ENCODE measurements at places on chromosomes 13 and 19.

DNA sequence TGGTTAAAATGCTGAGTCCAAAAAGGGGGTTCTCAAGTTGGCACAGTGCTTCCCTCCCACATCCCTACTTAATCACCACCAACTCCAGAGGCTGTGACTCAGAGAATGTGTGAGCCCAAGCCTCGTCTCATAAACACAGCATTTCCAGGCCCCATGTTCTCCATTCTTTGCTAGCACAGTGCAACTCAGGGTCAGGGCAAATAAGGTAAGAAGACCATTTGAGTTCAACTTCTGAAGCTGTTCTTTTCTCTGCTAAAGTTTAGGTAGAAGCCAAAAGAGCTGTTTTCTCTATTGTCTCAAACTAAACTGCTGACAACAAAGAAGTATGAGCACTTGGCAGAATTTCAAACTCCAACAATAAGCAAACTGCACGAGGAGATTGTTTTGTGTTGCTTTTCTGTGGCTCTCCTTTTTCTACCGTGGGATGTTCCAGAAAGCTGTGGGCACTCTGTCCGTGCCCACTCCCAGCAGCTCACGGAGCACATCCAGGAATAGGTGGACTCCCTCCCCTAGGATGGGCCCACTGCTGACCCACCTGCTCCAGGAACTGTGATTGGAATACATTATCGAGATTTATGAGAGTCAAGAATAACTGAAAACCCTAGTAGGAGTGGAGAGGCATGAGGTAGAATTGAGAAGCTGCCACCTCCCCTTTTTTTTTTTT is 494.3 kb downstream of the COG6 start:
- no peak for DNase-seq

DNA sequence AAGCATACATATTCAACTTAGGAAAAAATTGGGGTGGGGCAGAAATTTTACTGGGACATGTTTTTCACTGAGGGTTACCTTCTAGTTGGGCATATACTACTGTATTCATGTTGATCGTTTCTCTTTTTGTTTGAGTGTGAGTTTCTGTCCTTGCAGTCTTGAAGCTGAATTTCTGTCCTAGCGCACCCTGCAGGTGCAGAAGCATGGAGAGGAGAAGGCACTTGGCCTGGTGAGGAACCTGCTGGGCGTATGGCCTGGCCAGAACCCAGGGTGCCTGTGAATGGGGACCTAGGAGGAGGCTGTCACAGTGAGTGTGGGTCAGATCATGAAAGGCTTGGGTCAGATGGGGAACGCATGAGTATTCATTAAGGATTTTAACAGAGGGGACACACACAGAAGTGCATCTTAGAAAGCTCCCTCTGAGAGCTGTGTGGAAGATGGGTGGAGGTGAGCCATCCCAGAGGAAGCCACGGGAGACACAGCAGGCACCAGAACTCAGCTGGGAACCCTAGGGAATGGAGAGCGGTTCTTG is 36.8 kb downstream of the SERP2 start:
- no peak for DNase-seq

GRCh38 chr19:6172074-6172863 is 36.8 kb downstream of the ACSBG2 start:
- no peak for DNase-seq

DNA sequence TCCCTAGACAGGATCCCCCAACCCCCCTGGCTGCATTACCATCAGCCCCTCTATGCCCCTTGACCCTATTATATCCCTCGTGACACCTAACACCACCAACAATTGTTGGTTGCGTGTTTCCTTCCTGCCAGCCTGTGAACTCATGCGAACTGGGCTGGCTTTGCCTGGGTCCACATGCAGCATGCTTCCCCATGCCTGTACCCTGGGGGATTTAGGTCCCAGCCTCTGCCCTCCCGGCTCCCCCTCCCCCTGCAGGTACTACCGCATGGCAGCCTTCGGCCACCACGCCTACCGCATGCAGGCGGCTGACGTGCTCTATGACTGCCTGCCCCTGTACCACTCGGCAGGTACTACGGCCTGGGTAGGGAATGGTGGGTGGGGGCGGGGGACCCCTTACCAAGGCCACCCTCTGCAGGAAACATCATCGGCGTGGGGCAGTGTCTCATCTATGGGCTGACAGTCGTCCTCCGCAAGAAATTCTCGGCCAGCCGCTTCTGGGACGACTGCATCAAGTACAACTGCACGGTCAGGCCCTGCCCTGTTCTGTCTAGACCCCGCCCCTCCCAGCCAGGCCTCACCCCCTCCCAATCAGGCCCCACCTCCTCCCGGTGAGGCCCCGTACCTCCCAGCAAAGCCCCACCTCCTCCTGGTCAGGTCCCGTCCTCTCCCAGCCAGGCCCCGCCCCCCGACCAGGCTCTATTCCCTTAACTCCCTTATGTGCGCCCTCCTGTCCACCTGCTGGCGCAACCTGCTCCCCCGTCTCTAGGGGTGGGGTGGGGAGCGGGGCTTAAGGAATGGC is 18.5 kb downstream of the SLC27A1 start:
- DNase-seq: no peak

GRCh38 chr13:113876346-113877148 is 12.7 kb upstream of the GAS6 start:
- DNase-seq: no peak

GRCh38 chr19:35868823-35869326 is 501 bp downstream of the APLP1 start:
- no peak for DNase-seq

DNA sequence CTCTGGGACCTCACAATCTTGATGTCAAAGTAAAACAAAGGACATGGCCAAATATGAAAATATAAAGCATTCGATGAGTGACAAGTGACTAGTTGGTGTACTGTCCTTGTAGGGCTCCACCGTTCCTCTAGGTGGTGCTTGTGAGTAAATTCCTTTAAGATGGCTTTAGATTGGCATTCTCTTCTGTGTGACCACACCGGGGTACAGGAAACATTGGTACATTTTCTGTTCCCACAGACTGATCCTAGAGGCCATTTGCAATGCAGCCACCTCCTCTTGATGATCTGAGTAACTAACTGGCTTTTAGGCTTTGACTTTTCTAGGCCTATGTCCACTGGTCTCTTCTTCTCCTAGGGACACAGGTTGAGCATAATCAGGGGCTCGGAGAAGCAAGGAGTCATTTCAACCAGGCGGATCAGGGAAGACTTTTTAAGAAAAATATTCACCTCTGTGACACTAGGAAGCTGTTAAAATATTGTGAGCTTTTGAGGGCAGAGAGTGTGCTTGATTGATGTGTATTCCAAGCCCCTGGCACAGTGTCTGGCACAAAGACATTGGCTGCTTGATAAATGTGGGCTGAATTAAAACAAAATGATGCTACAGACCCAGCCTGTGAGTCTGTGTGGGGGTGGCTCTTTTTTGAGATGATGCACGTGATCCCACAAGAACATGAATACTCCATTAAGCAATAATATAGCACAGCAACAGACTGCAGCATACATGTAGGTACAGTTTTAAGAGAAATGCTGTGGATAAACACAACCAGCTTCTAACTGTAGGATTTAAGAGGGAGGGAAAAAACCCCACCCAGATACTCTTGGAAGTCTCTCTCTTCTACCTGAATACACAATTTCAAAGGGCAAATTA is 21.0 kb downstream of the EPSTI1 start:
- peak; percentile 8 for DNase-seq

GRCh38 chr19:30450100-30450499 is 77.9 kb downstream of the ZNF536 start:
- DNase-seq: no peak

DNA sequence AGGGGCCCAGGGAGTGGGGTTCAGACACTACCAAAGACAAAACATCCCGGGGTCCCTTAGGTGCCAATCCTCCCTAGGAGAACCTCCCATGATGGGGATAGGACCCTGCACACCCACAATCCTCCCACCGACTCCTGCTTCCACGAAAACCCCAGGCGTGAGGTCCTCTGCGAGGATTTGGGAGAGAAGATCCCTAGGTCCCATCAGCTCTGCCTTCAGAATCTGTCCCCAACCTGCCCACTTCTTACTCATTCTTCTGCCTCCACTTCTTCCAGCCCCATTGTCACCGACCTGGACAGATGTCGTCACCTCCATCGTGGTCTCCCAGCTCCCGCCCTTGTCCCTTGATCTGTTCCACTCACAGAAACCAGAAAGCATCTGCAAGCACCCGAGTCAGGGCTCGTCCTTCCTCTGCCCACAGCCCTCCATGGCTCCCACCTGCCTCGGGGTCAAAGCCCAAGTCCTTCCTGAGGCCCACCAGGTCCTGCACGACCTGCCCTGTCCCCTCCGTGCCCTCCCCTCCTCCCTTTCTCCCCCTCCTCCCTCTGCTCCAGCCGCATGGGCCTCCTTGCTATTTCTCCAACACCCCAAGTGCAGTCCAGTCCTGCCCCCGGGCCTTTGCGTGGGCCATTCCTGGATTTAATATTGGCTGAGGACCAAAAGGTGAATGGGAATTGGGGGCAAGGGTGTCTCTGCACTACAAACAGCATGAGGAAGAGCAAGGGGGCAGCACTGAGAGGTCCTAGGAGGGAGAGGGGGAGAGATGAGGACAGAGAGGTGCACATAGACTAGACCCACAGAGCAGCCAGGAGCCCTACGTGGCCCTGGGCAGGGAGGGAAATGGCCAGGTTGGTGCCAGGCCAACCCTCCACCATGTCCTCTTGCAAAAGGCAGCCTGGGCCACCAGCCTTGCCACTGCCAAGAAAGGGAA is 51.3 kb downstream of the PTPRS start:
- DNase-seq: no peak

- DNase-seq: no peak
These were observed 544.6 kb downstream of the GPC6 start for GRCh38 chr13:93771227-93771626.

DNA sequence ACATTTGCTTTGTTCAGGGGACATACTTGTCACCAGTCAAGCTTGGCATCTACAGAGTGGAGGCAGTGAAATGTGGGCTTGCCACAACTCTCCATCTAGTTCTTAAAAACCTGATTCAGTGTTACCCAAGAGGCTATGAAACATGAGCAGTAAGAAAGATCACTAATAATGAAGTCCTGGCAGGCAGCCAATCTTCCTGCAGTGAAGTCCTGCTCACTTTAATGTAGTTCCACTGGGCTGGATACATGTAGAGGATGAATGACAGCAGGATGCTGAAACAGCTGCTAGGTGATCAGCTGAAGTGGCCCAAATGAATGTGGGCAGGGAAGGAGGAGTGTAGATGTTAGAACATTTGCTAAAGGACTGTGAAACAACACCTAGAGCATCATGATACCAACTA is 1213.1 kb downstream of the OLFM4 start:
- DNase-seq: peak; percentile 69

DNA sequence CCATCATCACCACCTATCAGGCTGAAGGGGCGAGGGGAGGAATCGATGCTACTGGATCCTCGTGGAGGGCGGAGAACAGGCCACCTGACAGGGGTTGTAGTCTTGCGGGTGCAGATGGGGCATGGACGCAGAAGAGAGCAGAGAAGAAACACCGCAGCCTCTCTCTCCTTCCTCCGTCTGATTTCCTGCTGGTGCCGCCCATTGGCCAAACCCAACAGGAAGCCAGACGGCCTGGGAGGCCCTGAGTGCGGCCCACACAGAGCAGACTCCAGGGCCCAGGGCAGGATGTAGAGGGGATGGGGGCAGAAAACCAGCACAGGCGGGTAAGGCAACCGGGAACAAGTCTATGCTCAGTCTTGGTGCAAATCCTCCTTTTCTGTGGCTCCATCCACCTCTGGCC is 15.4 kb downstream of the CEBPA start:
- no peak for DNase-seq

GRCh38 chr13:98459721-98460370 is 117.1 kb downstream of the STK24 start:
- DNase-seq: no peak

DNA sequence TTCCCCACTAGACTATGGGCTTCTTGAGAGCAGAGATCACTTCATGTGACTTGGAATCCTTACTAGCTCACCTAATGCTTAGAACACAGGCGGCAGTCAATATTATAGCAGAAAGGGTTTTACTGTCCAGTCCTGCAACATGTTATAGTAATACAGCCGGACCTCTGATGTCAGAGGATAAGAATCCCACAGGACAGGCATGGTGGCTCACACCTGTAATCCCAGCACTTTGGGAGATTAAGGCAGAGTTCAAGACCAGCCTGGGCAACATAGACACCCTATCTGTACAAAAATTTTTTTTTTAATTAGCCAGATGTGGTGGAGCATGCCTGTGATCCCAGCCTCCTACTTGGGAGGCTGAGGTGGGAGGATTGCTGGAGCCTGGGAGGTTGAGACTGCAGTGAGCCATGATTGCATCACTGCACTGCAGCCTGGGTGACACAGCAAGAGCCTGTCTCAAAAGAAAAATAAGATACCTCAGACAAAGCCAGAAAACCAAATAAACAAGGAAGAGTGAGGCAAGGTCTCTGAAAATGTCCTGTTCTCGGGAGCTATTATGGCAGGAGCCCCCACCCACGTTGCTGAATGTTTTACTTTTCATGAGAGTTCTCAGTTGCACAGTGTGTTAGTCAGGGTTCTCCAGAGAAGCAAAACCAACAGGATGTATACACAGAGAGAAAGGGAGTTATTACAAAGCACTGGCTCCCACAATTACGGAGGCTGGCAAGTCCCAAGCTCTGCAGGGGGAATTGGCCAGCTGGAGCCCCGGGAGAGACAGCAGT is 100.8 kb downstream of the UBL3 start:
- no peak for DNase-seq

DNA sequence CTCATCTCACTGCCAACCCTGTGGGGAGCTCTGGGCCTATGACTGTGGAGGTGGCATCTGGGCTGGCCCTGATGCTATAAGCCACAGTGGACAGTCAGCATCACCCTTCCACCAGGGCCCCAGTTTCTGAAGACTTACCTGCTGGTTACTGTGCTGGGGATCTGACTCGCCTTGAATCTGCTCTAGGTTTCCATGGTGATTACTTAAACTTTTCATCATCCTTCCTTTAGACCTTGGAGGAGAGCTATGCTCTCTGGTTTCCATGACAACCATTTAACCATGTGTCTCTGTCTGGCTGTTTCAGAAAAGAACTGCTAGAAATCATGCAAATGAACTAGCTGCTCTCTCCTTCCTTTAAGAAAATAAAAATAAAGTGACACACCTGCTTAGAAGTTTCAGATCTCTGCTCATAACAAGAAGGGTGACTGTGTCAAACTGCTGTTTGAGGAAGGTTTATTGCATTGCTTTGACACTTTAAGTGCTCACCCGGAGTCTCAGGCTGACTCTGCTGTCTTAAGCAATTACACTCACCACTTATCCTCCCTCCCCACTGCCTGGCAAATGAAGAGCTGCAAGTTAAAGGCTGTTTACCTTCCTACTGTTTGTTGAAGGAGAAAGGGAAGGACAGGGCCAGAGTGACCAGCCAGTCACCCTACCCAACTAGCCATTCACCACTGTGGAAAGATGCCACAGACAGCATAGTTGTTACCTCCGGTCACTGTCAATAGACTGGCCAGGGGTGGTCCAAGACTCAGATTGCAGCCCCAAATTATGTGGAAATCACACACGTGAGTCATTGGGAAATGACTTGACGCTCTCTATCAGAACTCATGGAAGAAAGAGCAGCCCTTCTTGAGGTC is 87.6 kb downstream of the HSPH1 start:
- no peak for DNase-seq

DNA sequence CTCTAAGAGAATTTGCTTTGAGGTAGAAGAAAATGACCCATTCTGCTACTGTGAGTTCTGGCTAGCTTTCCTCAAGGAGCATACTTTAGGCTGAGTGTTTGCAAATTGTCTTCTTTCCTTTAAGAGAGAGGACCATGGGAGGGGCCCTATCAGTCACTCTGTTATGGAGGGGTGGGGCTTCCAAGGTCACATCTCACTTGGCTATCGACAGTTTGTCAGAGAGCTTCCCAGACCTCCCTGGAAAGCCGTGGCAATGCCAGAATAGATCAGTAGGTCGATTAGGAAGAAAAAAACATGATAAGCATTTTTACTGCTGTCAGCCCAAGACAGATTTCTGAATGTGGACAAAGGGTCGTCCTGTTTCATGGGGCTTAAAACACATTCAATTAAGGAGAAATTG is 93.3 kb downstream of the OXGR1 start:
- no peak for DNase-seq
